ENCODE measurements at places on chromosomes 13 and 19.

GRCh38 chr13:53150568-53150967 lies 122.0 kb downstream of the OLFM4 start:
- no peak for DNase-seq

GRCh38 chr19:55494172-55494761 lies 6.0 kb downstream of the SSC5D start:
- DNase-seq, result no peak

DNA sequence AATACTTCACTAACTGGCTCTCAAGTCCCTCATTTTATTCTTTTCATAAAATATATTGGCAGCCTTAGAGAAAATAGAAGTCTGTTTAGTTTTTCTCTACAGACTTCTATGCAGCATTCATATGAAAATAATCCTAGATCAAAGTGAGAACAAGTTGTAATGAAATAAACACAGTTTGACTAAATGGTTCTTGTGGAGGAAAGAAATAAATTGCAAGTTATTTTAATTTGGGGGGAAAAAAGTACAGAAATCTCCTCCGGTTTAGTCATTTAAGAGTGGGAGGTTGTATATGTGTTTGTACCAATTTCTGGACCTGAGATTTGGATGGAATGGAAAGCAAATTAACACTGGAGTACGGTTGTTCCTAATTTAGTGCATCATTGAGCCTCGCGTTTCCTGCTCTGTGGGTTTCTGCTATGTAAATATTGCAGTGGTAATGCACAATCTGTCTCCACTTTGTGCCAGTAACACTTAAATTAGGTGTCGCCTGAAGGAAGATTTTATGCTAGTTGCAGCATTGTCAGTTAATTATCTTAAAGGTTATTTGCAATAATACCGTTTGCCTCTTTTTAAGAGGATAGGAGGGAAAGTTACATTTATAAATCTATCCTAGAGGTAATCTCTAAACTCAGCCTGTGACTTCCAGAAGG lies 100.2 kb downstream of the ZIC5 start:
- DNase-seq, result peak; percentile 61

DNA sequence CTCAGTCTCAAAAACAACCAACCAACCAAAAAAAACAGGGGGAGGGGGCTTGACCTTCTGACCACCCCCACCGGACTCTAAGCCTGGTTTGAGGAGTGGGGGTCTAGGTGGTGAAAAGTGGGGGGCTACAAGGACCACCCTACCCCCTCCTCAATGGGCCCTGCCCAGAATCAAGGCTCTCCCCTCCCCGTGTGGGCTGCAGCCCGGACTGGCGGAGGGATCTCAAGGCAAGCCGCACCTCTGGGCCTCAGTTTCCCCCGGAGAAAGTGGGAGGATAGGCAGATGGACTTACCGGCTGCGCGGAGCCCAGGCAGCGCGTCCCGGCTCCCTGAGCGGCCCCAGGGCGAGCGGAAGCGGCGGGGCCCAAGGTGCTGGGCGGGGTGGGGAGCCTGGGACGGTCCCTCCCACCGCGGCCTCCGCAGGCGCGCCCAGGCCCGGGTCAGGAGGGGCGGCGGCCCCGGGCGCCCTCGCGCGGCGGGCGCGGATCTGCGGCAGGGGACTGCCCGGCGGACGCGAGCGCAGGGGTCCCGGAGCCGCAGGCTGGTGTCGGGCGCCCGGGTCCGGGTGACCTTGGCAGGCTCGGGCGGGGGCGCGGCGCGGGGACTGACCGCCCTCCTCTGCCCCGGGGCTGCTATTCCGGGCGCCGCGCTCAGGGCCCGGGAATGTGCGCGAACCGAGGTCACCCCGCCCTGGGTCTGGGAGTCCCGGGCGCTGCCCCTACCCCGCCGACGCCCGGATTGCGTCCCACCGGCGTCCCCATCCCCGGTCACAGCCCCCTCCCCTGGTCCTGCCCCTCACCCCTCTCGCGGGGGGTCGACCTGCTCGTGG lies at the start of gene ADAMTSL5:
Gene ADAMTSL5, minus strand, starts transcription at position 349 of the 828 bp plus-strand sequence. CDS start 2,076 bp downstream, outside the sequence.
- DNase-seq, result peak; percentile 83

DNA sequence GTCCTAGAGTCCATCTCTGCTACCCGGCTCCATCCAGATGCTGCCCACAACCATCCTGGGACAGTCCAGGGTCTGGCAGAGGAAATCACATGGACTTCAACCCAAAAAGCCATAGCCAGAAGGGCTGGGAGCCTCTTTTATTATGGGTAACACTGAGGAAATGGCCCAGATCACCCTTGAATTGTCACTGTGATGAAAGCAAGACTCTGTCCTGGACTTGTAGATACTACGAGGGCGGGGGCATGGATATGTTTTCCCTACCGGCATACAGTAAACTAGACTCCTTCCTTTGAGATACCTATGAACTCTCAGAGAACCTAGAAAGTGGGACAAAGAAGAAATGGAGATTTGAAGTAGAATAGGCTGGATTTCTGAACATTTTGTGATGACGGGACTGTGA lies 110.3 kb downstream of the LACC1 start:
- no peak for DNase-seq

DNA sequence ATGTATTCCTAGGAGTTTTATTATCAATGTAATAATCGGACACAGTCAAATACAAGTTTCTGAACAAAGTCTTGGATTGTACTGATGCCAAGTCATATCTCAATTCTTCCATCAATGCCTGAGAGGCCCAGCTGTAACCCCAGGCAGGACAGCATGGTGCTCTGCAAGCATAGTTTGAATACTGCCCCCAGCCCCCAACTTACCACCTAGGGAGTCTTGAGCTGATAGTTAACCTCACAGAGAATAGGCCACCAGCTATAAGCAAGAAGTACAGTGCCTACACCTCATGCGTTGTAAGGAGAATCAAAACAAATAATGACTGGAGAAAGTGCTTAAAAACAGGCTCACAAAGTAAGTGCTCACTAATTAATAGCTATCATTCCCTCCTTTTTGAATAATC lies 2.7 kb downstream of the PROSER1 start:
- DNase-seq, result peak; percentile 65

- DNase-seq, result no peak
Measured at GRCh38 chr19:19434483-19435045, 29.1 kb downstream of the GATAD2A start.

GRCh38 chr13:66943530-66943929 lies 286.6 kb downstream of the PCDH9 start:
- DNase-seq, result no peak

- no peak for DNase-seq
Measured at GRCh38 chr19:48632692-48633147, 4.5 kb downstream of the DBP start.

DNA sequence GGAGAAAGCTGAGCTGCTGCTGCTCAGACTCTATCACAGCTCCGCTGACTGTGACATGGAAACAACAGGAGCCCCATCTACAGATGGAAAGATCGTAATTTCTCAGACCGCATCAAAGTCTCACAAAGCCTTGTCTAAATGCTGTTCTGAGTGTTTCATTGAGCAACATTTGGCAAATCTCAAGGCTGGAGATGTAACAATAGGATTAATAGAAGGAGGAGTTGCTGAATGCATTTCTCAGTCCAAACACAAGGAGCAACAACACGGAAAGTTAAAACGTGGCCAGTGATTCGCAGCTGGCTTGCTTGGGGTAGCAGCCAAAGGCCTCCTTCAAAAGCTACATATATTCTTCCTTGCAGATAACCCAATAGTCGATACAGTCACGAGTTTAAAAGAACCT lies 55.7 kb downstream of the MRPL57 start:
- DNase-seq, result no peak

DNA sequence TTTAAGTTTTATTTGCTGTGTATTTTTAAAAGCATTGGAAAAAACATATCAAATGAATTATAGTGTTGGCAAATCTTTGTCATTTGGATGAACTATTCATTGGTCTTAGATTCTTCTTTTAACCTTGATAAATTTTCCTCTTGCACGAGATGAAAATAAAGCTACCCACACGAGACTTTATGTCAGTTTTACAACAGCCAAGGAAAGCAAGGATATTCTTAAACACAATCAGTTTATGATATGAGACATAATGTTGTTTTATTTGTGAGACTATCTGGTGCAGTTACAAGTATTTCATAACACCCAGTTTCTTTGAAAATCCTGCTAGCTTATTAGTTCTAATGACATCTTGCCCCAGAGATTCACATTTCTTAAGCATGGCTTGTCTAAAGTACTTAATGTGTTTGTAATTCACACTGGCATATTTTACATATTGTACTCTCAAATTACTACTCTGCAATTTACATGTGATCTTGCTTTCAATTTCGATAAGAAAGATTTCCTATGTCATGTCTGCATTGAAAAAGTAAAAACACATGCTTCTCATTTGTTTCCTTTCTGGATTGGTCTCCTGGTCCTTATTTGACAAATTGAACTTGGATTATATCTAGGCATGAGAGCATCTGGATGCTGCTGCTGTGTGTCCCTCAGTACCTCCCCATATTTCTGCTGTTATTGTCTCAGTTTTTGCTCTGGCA lies 955.5 kb upstream of the PCDH9 start:
- DNase-seq, result peak; percentile 49

DNA sequence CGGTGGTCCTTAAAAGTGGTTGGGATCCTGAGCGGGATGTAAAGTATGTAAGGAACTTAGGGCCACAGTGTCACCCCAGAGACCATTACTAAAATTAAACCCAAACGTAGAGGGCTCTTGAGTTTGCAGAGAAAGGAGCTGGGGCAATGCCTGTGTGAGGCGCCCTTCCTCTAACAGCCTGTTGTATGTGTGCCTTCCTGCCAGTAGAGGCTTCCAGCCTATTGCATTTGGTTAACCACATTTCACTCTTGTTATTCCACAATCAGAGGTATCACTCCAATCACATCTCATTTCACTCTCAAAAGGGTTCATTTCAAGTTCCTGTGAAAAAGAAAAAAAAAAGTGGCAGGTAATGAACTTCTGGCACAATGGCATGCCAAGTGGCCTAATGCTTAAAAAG lies 29.4 kb downstream of the DIAPH3 start:
- no peak for DNase-seq

- no peak for DNase-seq
Measured at GRCh38 chr13:97567510-97568243, 133.7 kb downstream of the RAP2A start.

DNA sequence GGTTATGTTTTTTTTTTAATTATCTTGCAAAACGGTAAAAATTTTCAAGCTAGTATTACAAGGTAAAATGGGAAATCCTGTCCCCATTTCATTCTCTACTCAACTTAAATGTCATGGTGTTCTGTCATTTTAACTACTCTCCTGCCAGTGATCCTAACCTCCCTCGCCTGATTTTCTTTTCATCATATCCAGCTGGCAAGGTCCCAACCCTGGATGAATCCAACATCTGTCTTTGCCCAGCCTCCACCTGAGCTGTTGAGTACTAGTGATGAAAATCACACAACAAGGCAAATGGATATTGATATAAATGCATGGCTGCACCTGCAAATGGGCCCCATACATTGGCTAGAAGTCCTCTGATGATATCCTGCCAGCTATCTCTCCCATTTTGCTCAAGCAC lies 6.9 kb upstream of the CDK8 start:
- DNase-seq, result no peak

GRCh38 chr13:57633141-57633949 lies 1.8 kb downstream of the PCDH17 start:
- no peak for DNase-seq

- DNase-seq, result no peak
Measured at GRCh38 chr19:48479686-48480085, 10.5 kb downstream of the CYTH2 start.

Data from Karpas-422 (cell line).